ENCODE measurements at places on chromosomes 12 and 14.

- peak; percentile 46 for DNase-seq
Measured at GRCh38 chr14:74913986-74914573, 9.0 kb downstream of the RPS6KL1 start.

DNA sequence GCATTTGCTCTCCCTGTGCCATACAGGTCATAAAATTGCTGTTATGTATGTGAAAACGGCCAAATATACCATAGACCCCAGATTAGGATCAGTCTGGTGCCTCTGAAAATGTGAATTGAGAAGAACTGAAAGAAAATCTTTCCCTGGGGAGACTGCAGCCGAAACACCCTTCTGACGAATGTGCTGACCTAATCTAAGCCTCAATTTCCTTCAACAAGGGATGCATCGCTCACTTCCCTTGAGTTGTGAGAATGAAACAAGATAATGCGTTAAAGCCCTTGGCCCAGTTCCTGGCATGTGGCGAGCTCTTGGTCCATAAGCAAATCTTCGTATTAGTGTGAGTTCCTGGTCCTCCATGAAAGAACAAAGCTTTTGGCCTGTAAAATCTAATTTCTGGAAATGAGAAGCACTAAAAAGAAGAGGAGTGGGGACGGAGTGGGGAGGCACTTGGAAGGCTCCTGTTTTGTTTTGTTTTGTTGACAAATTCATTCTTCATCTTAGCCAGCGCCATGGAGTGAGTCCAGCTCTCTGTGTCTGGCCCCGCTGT, 49.5 kb upstream of the RTRAF start:
- no peak for DNase-seq

GRCh38 chr12:50157259-50157658, 9.9 kb downstream of the CERS5 start:
- no peak for DNase-seq

- DNase-seq, result no peak
Measured at GRCh38 chr14:63487724-63488123, 55.5 kb downstream of the PPP2R5E start.

DNA sequence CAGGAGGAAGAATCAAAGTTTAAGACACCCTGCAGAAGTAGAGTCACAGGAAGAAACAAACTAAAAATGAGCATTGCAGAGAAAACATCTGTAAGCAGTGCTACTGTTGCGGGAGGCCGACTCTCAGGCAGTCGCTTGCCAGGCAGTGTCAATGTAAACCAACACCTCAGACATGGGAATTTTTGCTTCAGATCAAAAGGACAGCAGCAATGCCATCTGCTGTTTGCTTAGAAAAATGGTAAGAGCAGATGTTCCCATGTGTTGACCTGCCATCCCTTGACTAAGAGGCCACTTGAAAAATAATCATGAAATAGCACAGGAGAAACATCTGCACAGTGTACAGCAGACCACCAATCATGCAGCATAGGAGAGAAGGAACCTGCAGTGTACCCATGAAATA, 196.6 kb downstream of the SLC25A21 start:
- DNase-seq, result no peak

DNA sequence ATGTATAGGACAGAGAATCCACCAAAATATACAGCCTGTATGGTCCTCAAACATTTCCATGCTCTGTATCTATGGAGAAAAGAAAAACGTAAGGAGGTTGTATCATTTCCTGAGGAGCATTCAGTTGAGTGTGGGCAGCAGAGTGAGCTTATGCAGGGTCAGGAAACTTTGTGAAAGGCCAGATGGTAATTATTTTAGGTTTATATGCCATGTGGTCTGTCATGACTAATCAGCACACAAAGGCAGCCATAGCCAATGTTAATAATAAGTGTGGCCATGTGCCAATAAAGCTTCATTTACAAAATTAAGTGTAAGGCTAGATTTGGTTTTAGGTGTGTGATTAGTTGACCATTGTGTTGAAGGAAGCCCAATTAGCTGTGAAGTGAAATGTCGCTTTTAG, 33.2 kb upstream of the A2M start:
- DNase-seq, result no peak

GRCh38 chr12:7144414-7145120, 14.4 kb downstream of the CLSTN3 start:
- DNase-seq, result no peak

- no peak for DNase-seq
Measured at GRCh38 chr12:19694627-19695026, 255.3 kb downstream of the AEBP2 start.

DNA sequence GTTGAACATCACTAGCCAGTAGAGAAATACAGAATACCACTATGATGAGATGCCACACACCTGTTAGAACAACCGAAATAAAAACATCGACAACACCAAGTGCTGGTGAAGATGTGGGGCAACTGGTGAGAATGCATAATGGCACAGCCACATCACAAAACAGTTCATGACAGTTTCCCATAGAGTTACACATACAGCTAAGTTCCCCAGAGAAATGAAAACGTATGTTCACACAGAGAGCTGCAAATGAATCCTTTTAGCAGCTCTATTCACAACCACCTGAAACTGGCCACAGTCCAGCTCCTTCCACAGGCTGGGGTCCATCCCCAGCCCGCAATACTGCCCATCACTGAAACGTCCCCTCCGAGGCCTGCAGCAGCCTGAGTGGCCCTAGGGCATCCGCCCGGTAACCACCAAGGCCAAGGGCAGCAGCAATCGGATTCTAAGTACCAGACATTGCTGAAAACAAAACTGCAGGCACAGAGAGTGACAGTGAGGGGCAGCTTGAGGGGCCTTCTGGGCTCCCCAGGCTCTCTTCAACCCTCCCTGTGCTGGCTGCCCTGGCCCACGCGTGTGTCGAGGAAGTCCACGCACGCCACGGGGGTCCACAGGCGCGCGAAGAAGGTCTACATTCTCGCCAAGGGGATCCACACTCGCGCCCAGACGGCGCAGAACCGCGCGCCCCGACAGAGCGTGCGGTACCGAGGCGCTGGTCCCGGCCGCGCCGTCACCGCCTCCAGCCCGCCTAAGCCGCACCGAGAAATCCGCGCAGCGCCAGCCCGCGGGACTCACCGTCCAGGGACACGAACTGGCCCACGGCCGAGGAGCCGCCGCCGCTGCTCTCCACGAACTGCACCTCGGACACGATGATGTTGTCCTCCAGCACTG, 903 bp downstream of the BRF1 start:
- no peak for DNase-seq

- DNase-seq, result no peak
Measured at GRCh38 chr12:6276956-6277620, 33.4 kb upstream of the PLEKHG6 start.
